ENCODE measurements at places on chromosomes 16 and 17. TPM values are rescaled to one million over a fixed set of nuclear protein-coding genes. Genes with fewer than 3 reads are reported as not detected.

Gene HIRIP3
- 11.4 TPM for total RNA-seq

Gene ITGAL
- 0.53 TPM for total RNA-seq

Gene SOCS3
- total RNA-seq: 5.8 TPM

DNA sequence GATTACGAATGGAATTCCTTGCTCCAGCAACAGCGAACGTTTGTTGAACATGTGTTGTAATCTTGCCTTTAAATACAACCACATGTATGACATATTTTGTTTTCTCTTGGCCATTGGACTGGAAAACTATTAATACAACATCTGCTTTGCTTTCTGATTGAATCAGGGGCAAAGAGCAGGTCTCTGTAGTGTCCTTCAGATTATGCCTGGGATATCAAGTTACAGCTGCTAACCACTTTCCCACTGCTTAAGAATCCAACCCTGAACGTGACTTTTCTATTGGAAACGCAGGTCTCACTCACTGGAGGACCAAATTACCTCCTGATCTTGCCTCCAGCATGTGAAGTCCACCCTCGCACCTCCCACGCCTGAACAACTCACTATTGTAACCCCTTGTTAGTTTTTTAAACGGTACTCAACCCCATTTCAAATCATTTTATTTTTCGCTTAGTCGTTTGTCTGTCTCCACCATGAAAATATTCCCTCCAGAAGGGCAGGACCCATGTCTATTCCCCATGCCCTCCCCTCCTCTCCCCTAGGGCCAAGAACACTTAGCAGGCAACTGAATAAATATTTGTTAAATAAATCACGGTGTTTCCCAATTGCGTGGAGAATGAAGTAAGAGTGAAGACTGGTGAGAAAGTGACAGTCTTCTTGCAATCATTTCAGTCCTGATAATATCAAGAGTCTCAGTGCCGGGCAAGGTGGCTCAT, 57.4 kb upstream of the MRTFB start:
- no peak overlapping the region for H3K4me3 ChIP-seq
- H3K36me3 ChIP-seq: no peaks in the 10 kb centered on the region
- no peak for DNase-seq
- H3K27me3 ChIP-seq: peaks cover 11% of the 10 kb centered on the region
- peaks cover 24% of the 10 kb centered on the region for H3K4me1 ChIP-seq

GRCh38 chr17:46868689-46869187, 17.4 kb downstream of the WNT9B start:
- no peak for DNase-seq
- peaks cover 5% of the 10 kb centered on the region for H3K4me1 ChIP-seq
- H3K36me3 ChIP-seq: no peaks in the 10 kb centered on the region
- no peak overlapping the region for H3K4me3 ChIP-seq

DNA sequence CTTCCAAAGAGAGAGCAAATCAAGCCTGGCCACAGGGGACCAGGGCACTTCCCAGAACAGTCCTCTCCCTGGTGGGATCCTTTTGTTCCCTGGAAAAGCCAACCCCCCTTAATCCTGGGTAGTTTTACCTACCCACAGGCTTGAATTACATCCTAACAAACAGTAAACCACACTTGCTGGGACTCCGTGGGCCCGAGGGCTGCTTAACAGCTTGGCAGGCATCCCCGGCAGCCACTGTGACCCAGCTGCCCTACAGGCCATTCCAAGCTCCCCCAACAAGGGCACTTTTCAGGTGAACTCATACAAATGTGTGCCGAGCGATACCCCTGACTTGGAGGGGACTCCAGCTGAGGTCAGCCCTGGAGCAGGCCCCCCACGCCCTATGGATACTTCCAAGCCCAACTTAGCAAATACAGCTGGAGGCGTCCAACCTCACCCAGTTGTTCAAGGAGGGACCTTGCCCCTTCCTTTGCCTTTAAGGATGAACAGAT, 26.4 kb downstream of the ADCY9 start:
- DNase-seq: no peak
- H3K27ac ChIP-seq: no peak overlapping the region
- no peaks in the 10 kb centered on the region for H3K36me3 ChIP-seq
- peaks cover 2% of the 10 kb centered on the region for H3K27me3 ChIP-seq

GRCh38 chr17:61451538-61452300, 503 bp upstream of the TBX4 start:
- H3K4me3 ChIP-seq: no peak overlapping the region
- H3K36me3 ChIP-seq: no peaks in the 10 kb centered on the region

- H3K27me3 ChIP-seq: peaks cover 5% of the 10 kb centered on the region
- H3K4me3 ChIP-seq: no peak overlapping the region
- H3K36me3 ChIP-seq: no peaks in the 10 kb centered on the region
- no peak overlapping the region for H3K27ac ChIP-seq
- DNase-seq: no peak
Measured at GRCh38 chr16:74033441-74033995, 263.1 kb upstream of the PSMD7 start.

- no peaks in the 10 kb centered on the region for H3K36me3 ChIP-seq
- no peak overlapping the region for H3K4me3 ChIP-seq
- DNase-seq: no peak
Measured at GRCh38 chr17:6085812-6086211, 15.6 kb downstream of the WSCD1 start.

- no peaks in the 10 kb centered on the region for H3K4me1 ChIP-seq
- DNase-seq: no peak
- no peak overlapping the region for H3K4me3 ChIP-seq
- H3K27ac ChIP-seq: no peak overlapping the region
Measured at GRCh38 chr17:71941920-71942319, 178.9 kb upstream of the SOX9 start.

- H3K4me3 ChIP-seq: peak overlapping the region; percentile 78
- no peak for DNase-seq
- H3K36me3 ChIP-seq: peaks cover 12% of the 10 kb centered on the region
- no peaks in the 10 kb centered on the region for H3K27me3 ChIP-seq
- H3K27ac ChIP-seq: peak overlapping the region; percentile 95
Measured at GRCh38 chr17:34981538-34982241, 1.4 kb downstream of the LIG3 start.

DNA sequence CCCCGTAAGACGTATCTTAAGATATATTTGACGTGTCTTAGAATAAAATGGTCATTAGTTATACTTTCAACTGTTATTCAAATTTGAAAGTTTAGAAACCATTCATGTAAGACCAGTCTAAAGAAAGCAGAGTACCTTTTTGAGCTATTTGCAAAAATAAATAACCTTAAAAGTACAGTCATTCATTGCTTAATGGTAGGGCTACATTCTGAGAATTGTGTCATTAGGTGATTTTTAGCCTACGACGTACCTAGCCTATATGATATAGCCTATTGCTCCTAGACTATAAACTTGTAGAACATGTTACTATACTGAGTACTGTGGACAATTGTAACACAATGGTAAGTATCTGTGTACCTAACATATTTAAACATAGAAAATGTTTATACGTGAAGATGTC, 139.2 kb downstream of the PHKB start:
- no peak for DNase-seq
- peaks cover 6% of the 10 kb centered on the region for H3K4me1 ChIP-seq
- no peaks in the 10 kb centered on the region for H3K27me3 ChIP-seq
- peaks cover 8% of the 10 kb centered on the region for H3K36me3 ChIP-seq

DNA sequence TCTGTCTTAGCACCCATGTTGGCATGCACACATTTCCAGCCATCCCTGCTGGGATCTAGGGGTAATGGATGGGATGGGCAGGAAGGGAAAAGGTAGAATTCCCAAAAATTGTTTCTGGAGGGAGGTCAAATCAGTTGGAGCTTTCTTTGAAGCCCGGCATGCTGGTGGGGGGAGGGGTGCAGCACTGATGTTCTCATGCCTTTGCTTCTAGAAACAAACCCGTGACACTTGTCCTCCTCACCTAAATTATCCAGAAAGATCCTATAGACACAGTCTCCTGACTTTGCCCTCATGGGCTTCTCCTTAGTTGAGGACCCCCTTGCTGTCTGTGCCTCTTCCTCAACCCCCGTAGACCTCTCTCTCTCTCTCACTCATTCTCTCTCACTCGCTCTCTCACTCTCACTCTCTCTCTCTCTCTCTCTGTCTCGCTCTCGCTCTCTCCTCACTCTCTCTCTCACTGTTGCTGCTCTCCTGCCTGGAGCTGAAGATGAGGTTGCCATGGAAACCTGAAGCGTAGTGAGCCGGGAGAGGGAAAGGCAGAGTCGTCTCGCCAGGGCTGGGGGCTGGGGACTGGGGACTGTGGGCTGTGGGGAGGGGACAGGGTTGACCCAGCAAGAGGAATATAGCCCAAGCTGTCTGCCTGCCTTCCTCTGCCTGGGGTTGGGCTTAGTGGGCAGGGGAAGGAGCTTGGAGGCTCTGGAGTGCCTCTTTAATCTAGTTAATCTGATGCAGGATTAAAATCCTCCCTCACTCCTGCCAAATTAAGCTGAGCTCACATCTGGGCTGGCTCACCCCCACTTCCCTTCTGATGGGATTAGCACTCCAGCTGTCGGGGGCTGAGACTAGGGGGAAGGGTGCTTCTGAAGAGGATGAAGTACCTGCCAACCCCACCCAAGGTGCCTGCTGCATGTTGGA, 16.1 kb downstream of the LASP1 start:
- H3K27me3 ChIP-seq: no peaks in the 10 kb centered on the region
- H3K4me1 ChIP-seq: peaks cover 24% of the 10 kb centered on the region
- H3K36me3 ChIP-seq: peaks cover 11% of the 10 kb centered on the region
- H3K27ac ChIP-seq: peak overlapping the region; percentile 91

DNA sequence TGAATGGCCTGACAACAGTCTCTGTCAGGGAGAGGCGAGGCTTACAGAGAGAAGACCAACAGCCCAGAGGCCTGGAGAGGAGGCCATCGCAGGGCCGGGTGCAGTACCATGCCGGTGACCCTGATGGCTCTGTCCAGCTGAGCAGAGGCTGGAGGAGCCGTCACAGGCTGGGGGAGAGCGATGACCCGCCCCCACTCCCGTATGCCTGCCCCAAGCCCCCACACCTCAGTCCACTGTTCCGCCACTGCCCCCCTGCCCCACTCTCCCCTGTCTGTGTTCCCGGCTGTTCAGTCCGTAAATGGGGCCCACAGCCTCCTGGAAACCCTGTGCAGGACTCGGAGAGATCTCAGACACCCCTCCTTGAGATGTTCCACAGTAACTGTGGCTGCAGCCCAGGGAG, 12.8 kb upstream of the FAM83G start:
- no peak overlapping the region for H3K4me3 ChIP-seq
- no peak for DNase-seq
- H3K27me3 ChIP-seq: peaks cover 16% of the 10 kb centered on the region
- no peaks in the 10 kb centered on the region for H3K36me3 ChIP-seq
- no peak overlapping the region for H3K27ac ChIP-seq

DNA sequence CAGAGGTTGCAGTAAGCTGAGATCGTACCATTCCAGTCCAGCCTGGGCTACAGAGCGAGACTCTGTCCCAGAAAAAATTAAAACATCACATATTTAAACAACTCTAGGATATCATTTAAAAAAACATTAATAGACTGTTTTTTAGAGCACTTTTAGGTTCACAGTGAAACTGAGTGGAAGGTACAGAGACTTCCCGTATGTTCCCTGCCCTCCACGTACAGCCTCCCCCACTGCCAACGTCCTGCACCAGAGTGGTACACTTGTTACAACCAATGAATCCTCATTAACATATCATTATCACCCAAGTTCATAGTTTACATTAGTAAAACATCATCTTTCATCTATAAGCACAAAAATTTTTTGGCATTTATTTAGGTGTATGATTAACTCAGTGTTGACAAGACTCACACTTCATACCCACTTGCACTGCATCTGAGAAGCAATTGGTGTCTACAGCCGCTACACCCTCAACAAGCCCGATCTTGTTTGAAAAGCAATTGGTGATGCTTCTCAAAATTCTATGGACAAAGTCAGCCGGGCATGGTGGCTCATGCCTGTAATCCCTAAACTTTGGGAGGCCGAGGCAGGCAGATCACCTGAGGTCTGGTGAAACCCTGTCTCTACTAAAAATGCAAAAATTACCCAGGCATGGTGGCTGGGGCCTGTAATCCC, 39.9 kb upstream of the STH start:
- H3K27me3 ChIP-seq: peaks cover 2% of the 10 kb centered on the region
- H3K27ac ChIP-seq: no peak overlapping the region
- no peak overlapping the region for H3K4me3 ChIP-seq
- no peak for DNase-seq
- H3K4me1 ChIP-seq: peaks cover 7% of the 10 kb centered on the region

GRCh38 chr16:58266336-58266735, 28.5 kb downstream of the PRSS54 start:
- H3K27ac ChIP-seq: no peak overlapping the region
- H3K36me3 ChIP-seq: peaks cover 3% of the 10 kb centered on the region
- no peaks in the 10 kb centered on the region for H3K4me1 ChIP-seq
- no peaks in the 10 kb centered on the region for H3K27me3 ChIP-seq
- no peak overlapping the region for H3K4me3 ChIP-seq

DNA sequence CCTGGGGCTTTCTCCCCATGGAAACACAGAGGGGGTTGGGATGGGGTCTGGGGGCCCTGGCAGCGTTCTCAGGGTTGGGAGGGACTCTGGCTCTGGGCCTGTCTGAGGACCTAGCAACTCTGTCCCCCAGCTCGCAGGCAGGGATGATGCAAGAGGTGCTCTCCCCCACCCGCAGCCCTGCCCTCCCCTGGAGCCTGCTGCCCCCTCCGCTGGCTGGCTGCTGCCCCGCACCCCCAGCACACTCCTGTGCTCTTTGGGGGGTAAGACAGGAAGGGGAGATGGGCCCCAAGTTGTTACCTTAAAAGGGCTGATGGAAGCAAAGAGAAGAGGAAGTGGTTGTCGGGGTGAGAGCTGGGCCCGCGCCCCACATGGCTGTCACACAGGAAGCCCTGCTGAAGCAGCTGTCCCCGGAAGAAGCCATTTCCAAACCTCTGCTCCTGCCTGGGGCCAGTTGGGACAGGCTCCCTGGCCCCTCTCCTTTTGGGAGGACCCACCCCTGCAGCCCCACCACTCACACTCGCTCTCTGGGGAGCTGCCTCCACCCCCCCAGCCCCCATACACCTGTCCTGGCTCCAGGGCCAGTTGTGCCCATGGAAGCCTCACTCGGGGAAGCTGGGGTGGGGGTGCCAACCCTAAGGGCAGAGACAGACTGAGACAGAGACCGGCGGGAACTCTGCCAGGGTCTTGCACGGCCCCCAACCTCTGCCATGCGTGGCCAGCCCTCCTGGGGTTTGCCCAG, 2.5 kb downstream of the CORO1A start:
- no peaks in the 10 kb centered on the region for H3K4me1 ChIP-seq
- no peak overlapping the region for H3K27ac ChIP-seq
- no peak overlapping the region for H3K4me3 ChIP-seq
- H3K27me3 ChIP-seq: peaks cover 17% of the 10 kb centered on the region
- DNase-seq: no peak

DNA sequence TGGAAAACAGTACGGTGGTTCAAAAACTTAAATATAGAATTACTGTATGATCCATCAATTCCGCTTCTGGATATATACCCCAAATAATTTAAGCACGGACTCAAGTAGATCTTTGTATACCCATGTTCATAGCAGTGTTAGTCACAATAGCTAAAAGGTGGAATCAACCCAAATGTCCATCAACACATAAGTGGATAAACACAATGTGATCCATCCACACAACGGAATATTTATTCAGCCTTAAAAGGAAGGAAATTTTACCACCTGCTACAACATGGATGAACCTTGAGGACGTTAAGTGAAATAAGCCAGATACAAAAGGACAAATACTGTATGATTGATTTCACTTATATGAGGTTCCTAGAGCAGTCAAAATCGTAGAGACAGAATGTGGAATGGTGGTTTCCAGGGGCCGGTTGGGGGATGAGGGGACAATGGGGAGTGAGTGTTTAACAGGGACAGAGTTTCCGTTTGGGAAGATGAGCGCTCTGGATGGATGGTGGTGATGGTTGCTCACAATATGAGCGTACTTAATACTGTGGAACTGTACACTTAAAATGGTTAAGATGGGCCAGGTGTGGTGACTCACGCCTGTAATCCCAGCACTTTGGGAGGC, 5.4 kb upstream of the RNF222 start:
- H3K36me3 ChIP-seq: no peaks in the 10 kb centered on the region
- H3K4me3 ChIP-seq: no peak overlapping the region
- peaks cover 10% of the 10 kb centered on the region for H3K27me3 ChIP-seq
- no peak for DNase-seq
- no peaks in the 10 kb centered on the region for H3K4me1 ChIP-seq
